Activated gamma-delta T cell (primary cell): ENCODE measurements at places on chromosomes 1 and 21.

GRCh38 chr1:59994302-59995198 is 68.0 kb upstream of the CYP2J2 start:
- DNase-seq: no peak

DNA sequence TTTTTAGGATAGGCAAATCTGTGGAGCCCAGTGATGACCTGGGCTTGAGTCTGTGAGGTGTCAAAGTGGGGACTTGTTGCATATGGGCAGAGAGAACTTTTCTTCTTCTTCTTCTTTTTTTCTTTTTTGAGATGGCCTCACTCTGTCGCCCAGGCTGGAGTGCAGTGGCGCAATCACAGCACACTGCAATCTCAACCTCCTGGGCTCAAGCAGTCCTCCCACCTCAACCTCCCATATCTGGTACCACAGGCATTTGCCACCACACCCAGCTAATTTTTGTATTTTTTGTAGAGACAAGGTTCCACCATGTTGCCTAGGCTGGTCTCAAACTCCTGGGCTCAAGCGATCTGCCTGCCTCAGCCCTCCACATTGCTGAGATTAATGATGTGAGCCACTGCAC is 80.3 kb downstream of the RD3 start:
- no peak for DNase-seq

DNA sequence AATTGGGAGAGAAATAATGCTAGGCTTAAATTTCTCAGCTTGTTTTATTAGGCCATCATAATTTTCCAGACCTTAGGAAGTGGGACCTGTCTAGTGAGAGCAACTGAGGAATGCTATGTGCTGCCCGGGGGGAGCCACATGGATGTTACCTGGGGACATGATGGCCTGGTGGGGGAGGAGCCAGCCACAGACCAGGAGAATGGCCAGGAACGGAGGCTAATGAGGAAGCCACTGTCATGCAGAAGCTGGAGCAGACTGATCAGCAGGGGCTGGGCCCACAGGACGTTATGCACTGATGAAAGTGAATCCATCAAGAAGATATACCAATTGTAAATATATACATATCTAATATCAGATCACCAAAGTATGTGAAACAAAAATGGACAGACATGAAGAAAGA is 4.6 kb upstream of the KRTAP10-1 start:
- DNase-seq: no peak

GRCh38 chr1:21314743-21315396 is 24.6 kb upstream of the ECE1 start:
- DNase-seq: no peak

- DNase-seq: no peak
Measured at GRCh38 chr21:29208682-29209059, 78.2 kb downstream of the MAP3K7CL start.

DNA sequence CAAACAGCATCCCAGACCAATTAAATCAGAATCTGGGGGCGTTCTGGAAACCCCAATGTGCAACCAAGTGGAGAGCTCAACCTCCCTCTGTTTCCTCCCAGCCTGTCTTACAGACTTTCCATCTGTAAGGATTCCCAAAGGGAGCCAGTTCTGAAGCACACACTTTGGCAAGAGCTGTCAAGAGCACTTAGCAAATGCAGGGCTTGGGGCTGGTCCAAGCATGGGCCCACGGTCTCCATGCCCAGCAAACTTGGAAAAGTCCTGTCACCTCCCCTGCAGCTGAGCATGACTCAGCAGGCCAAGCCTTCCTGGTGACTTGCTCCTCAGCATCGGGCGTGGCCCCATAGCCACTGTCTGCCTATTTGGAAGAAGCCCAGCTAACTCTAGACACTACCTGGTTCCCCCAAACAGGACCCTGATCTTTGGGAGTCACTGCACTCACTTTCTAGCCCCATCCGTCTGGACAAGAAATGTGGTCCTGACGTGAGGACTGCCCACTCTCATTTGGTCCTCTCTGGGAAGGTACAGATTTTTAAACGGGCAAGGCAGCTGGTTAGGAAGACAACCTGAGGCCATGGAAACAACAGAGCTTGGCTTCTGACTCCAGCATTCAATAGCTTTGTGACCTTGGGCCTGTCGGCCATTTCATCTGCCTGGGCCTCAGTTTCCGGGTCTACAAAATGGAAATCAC is 16.9 kb downstream of the SLC2A1 start:
- DNase-seq: no peak

DNA sequence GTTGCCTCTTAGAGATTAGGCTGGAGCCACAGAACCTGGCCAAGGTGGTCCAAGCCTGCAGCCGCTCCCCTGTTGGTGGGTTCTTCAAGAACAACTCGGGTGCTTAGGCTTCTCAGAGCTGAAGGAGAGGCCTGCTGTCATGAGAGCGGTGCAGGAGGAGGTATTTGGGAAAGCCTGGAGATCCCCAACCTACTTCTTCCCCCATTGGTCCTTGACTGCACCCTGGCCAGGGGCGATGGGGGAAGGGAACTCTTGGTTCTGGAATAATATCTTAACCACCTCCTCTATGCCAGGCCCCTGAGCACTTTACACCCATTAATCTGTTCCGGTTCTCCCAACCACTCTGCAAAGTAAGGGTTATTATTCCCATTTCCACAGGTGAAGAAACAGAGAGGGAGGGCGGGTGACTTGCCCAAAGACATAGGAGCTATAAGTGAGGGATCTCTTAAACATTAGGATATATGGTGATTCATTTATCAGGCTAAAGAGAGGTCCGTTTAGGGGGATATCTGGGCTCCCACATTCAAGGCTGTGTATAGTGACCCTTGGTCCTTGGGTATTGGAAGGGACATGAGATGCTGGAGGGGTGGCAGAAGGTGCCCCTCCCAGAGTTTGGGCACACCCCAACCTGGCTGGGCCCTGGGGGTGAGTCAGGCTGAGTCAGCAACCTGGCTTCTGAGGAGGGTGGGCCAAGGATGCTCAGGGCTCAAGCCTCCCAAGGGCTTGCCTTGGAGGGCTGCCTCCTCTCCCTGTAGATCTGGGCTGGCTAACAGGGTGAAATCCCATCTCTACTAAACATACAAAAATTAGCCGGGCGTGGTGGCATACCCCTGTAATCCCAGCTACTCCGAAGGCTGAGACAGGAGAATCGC is 5.2 kb downstream of the TRNP1 start:
- no peak for DNase-seq

DNA sequence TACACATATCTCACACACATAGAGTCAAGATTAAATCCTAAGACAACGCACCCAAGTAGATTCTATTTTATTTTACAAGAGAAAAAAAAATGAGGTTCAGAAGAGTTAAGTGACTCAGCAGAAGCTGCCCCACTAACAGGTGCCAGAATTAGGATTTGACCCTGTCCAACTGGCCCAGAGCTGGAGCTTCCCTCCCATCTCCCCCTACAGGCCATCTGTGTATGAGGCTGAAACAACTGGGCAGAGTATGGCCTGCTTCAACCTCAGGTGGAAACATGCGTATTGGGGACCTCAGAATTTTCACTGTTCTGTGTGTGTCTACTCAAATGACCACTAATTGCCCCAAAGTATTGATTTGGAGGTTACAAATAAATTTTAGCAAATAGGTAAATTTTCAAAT is 29.9 kb downstream of the PSMG1 start:
- DNase-seq: no peak

- no peak for DNase-seq
Measured at GRCh38 chr1:183467687-183468086, 4.6 kb upstream of the SMG7 start.

GRCh38 chr1:207923561-207923960 is 12.6 kb upstream of the CD34 start:
- no peak for DNase-seq
